Esophagus squamous epithelium (tissue), 5 donors: ENCODE measurements at places on chromosomes 5 and 9.

- no peak for DNase-seq
These were observed 1941.1 kb upstream of the C9orf72 start for GRCh38 chr9:29514336-29514735.

DNA sequence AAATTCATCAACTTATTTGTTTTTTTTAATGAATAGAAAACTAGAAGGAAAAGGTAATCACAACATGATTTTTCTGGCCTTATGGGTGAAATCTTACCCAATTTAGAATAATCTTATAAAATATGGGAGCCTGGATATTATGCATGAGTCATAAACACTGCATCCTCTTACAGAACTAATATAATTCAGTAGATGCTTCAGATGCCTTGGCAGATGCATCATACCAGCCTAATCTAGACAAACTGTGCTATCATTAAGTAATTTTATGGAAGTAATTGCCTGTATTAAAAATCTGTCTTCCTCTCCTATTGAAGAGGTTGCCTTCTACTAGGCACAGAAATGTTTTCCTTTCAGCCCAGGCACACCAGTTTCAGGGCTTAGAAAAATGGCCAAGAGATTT, 2384.6 kb upstream of the WWC1 start:
- DNase-seq, result no peak

GRCh38 chr9:86578722-86579121, 224.5 kb upstream of the TUT7 start:
- DNase-seq, result no peak

- DNase-seq, result no peak
These were observed 123.7 kb upstream of the CPEB4 start for GRCh38 chr5:173764332-173765028.

DNA sequence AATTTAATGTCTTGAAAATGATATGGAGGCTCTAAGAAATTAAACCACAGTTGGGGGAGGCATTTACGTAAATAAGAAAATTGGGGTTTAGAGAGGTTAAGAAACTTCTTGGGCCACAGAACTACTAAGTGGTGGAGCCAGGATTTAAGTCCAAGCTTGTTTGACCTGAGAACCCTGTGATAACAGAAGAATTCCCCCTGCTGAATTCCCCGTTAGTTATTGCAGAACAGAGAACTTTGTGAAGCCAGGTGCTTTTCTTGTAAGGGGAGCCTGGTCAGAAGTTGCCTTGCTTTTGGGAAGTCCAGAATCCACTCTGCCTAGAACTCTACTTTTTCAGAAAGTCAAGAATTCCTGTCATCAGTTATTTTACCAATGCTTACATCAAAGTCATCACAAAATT, 309.3 kb upstream of the SEMA6A start:
- no peak for DNase-seq

DNA sequence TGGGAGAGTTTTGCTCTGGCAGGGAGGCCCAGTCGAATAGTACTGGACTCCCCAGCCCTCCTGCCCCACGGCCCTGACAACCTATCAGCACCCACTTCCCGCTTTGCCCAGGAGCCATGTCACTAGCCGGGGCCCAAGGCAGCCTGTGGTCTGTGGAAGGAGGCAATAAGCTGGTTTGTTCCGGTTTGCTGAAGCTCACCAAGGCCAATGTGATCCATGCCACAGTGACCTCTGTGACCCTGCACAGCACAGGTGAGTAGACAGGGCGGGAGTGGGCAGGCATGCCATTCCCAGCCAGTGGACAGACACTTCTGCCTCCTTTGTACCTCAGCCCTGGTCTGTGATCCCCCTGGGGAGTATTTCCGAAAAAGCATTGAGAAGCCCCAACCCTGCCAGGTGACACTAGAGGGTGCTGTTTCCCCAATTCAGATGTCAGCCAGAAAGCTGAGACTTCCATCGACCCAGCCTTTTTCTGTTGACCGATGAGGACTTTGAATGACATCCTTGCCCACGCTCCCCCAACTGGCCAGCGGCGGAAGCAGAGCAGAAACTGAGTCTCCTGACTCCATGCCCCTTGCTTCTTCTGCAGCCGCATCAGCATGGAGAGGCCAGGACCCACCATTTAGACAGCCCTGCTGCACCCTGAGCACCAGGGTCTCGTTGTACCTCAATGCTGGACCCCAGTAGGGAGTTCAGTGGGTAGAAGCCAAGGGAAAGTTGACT, 9.6 kb downstream of the PCYOX1L start:
- DNase-seq, result no peak

DNA sequence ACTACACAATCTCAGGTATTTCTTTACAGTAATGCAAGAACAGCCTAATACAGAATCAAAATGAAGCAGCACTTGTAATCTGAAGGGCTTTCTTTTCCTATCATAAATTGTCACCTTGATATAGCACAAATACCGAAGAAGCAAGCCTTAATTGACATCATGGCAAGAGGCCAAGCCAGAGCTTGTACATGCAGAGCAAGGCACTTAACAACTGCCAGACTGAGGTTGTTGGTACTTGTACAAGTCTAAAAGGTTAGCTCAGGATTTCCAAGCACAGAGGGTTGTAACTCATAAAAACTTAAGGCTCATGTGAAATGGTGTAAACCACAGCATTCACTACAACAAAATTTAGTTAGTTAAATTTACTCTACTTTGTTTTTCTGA, 158.8 kb upstream of the SPEF2 start:
- no peak for DNase-seq

DNA sequence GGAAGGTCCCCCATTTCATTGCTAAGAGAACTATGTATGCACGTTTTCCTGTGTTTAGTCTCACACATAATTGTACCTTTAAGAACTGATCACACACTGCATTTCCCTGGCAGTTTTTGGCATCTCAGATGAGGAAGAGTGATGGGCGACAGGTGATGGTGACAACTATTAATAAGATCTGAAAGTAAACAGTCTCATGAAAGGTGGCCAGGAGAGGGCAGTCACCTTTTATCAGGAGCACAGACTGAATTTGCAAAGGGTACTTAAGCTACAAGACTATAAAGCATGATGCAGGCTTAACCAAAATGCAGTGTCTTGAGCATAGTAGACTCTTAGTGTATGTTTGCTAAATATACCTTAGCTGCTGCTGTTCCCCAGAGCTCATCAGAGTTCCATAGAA, 91.5 kb downstream of the GHR start:
- DNase-seq, result no peak

GRCh38 chr9:132319421-132320110, 35.2 kb downstream of the SETX start:
- DNase-seq, result no peak

- DNase-seq, result no peak
These were observed 272.1 kb upstream of the CCNG1 start for GRCh38 chr5:163165277-163165676.

GRCh38 chr5:141383345-141383744, 803 bp downstream of the PCDHGA7 start:
- DNase-seq, result no peak

GRCh38 chr5:158705901-158706300, 393.8 kb downstream of the EBF1 start:
- no peak for DNase-seq

GRCh38 chr9:12801663-12802062, 26.8 kb downstream of the LURAP1L start:
- no peak for DNase-seq

- DNase-seq, result no peak
These were observed 378.5 kb upstream of the CD180 start for GRCh38 chr5:67575087-67575486.

GRCh38 chr9:3446313-3446712, 79.5 kb downstream of the RFX3 start:
- no peak for DNase-seq

GRCh38 chr5:150286820-150287219, 2.8 kb downstream of the CAMK2A start:
- no peak for DNase-seq

GRCh38 chr9:133889584-133890301, 102.4 kb downstream of the VAV2 start:
- no peak for DNase-seq

DNA sequence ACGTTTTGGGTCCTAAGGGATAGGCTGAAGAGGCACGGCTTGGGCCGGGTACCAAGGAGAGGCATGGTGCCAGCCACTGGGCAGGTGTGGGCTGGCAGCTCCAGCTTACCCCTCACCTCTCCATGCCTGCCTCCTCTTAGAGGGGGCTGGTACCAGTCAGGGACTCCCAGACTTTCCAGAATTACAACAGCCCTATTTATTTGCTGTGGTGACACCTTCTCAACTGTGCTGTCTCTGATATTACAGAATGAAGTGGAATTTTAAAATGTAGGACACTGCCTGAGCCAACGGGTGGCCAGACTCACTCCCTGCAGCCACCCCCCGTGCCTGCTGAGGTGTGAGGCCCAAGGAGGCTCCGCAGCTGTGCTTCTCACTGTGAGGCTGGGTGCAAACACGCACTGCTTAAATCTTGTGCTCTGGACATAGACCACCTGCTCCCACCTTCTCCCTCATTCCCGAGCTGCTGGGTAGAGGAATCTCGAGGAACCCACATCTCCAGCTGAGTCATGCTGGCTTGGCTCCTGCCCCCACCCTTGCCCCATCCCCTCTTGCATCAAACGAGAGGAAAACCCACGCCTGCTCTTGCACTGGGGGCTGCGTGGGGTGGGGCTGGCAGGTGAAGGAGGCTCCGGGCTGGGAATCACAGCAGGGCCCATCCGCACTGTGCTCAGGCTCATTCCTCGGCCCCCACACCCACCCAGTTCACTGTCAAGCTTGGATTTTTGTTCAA, 47.9 kb downstream of the PRRT1B start:
- DNase-seq, result no peak

DNA sequence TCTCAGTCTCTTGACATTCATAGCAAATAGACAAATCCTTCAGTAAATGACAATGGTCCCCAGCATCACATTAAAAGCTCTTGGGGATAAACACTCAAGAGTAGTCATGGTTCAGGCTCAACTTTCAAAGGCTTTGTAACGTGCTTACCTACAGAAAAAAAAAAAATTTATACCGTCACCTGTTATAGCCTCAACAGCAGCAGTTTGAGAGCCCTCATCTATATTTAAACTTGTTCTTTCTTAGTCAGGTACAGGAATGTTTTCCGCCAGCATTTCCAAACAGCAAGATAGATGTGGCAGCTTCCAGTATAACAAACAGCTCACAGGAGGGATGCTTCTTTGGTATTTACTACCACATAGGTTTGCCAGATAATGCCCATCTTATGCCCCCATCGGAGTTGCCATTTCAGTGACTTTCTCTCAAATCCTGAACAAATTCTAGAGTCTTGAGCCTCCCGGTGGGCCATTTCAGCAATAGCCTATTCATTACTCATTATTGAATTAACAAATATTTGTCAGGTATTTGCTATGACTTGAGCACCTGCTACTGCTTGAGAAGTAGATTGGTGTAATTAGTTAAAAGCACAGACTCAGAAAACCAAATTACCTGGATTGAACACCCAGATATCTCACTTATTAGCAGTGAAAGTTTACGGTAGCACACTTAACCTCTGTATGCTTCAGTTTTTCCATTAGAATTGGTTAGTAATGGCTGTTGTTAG, 470.0 kb downstream of the EBF1 start:
- DNase-seq, result no peak

- DNase-seq, result no peak
These were observed 120.9 kb upstream of the C6 start for GRCh38 chr5:41334221-41334620.

- DNase-seq, result no peak
These were observed 18.9 kb downstream of the MRPS30 start for GRCh38 chr5:44827681-44828080.

DNA sequence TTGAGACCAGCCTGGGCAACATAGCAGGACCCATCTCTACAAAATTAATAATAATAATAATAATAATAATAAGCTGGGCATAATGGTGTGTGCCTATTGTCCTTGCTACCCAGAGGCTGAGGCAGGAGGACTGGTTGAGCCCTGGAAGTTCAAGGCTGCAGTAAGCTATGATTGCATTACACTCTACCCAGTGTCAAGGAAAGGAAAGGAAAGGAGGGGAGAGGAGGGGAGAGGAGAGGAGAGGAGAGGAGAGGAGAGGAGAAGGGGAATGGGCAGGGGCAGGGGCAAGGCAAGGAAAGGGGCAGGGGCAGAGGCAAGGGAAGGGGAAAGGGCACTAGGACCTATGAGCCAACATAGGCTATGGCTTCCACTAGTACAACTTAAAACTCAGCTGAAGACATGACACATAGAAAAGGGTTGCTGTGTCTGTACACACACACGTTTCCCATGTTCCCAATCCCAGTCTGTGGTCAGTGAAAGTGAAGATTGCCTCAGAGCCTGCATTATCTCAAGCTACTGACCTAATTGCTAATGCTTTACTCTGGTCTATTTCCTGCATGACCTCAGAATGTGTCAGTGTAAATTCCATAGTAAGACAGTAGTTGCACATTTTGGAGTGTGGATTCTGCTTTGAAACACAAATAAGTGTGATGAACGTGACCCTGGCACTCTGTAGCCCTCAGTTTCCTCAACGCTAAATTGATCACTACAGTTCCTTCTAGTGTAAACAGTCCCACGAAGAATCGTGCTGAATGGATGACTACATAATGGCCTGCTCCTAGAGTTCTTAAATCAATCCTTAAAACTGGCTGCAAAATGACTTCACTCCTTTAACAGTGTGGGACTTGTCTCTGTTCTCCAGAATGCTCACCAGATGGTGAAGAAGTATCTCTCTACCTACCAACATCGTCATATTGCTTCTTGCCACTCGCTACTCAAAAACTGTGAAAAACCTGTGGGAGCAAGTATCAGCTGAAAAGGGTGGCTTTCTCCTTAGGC, 497.0 kb downstream of the RAB3C start:
- no peak for DNase-seq

GRCh38 chr5:98111686-98112085, 661.8 kb upstream of the RGMB start:
- no peak for DNase-seq

GRCh38 chr9:13369431-13369830, 89.9 kb upstream of the MPDZ start:
- no peak for DNase-seq

DNA sequence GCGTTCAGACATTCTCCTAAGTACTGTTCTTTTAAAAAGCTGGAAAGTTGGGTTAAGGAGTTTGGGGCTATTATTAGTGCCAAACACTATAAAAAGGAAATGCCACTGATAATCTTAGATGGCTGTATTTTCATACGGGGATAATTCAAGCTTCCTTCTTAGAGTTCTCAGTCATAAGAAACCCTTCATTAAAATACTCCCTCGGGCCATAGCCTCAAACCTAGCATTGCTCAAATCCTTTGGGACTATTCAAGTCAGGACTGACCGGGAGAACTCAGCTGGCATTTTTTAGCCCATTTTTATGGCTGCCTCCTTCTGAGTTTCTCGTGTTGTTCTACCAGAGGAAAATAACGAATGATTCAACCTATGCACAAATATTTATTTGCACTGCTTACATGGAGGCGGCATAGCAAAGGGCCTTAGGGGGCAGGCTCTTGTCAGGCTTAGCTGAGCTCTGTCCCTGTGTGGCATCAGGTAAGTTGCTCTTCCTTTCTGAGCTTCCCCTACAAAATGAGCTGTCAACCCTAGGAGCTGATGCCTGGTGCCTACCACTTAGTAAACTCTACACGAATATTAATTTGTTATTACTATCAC, 33.5 kb upstream of the ADAM19 start:
- DNase-seq, result no peak
